ENCODE measurements at places on chromosomes 5 and 9.

GRCh38 chr5:141811287-141812155 is 66.7 kb downstream of the PCDH1 start:
- DNase-seq, result peak; percentile 93

GRCh38 chr5:2582507-2582906 is 169.0 kb downstream of the IRX2 start:
- no peak for DNase-seq

DNA sequence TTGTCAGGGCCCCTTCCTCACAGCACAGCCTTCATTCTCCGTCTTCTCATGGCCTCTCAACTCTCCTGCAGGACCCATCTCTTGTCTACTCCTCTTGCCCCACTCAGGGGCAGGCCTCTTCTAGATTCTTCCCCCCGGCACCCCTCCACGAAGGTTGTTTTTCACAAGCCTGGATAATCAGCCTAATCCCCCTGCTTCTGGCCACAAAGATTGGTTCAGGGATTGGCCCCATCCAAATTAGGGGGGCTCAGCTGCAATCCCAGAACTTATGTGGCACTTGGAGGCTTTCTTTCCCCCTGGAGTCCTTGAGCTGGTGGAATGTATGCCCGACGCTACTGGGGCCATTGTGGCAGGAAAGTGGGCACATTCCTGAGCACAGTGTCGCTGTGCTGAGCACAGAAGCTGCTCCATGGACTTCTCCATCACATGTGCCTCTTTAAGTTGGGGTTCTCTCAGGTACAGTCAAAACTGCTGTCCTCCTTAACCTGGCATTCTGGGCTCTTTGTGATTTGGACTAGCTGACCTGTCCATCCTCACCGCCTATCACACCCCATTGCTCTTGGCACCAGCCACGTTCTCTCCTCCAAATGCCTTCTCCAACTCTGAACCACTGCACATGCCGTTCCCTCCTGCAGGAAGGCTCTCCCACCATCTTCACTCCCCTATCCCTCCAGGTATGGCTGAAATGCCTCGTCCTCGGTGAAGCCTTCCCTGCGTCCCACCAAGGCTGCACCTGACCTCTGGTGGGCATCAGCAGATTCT is 66.8 kb upstream of the RNF130 start:
- no peak for DNase-seq

DNA sequence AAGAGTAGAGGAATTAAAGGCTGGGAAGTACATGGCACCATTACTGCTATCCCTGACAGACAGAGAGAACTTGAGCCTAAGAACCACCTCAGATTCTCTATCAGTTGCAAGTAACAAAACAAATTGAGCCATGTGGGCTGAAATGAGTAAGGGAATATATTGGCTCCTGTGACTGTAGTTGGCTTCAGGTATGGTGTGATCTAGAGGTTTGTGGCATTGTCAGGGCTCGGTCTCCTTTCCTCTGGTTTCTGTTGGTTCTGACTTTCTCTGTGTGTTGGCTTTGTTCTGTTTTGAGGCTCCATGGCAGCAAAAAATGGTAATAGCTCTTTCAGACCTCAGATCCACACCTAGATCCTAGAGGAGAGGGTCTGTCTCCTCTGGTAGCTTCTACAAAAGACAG is 5.7 kb downstream of the GALNT10 start:
- DNase-seq, result no peak

DNA sequence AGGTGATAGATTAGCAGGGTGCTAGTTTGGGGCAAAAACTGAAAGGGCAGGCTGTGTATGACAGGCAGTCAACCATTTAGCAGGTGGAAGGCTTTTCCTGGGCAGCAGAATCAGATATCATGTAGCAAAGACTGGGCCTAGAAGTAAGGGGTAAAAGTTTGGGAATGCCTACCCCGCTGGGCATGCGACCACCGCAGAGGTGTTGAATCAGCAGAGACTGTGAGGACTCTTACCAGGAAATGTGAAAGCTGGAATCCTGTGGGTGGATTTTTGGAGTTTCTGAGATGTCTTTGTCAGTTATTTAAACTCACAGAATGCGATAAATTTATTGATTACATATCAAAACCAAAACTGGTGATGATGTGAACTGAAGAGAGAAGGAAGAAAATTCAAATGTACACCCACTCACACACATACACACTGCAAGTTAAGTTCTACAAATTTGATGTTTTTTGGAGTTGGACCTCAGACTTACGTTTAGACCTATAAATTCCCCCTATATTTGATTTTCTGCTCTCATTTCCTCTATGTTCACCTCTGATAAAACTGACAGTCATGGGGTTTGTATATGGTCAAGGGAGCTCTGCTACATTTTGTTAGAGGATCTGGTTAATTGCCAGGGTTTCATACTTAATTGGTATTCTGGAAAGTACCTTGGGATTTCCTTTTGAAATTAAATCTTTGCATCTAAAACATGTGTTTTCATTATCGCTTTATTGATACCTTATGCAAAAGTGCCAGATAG is 333.6 kb downstream of the CSNK1G3 start:
- DNase-seq, result no peak
